HS-27A (cell line): ENCODE measurements at places on chromosomes 1 and 21.

- DNase-seq, result no peak
Observed at GRCh38 chr21:35045542-35046262, 3.4 kb downstream of the RUNX1 start.

DNA sequence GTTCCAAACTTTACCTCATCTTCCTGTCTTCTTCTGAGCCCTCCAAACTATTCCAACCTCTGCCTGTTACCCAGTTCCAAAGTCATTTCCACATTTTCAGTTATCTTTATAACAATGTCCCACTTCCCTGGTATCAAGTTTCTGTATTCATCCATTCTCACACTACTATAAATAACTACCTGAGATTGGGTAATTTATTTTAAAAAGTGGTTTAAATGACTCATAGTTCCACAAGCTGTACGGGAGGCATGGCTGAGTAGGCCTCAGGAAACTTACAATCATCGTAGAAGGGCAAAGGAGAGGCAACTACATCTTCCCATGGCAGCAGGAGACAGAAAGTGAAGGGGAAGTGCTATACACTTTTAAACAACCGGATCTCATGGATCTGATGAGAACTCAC lies 428.5 kb upstream of the RGS18 start:
- DNase-seq, result no peak

GRCh38 chr1:229230140-229230892 lies 40.6 kb upstream of the RAB4A start:
- no peak for DNase-seq

DNA sequence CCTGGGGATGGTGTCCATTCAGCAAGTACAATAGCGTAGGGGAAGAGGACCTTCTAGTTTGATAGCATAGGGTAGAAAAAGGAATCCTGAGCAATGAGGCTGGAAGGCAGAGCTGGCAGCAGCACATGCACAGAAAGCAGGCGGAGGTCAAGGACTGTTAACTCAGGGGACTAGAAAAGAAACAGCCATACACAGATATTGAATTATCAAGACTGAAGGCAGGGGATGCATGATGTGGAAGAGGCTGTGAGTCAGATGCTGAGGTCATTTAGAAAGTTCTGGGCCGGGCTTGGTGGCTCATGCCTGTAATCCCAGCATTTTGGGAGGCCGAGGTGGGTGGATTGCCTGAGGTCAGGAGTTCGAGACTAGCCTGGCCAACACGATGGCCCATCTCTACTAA lies 65.6 kb downstream of the OPTC start:
- DNase-seq, result no peak

- no peak for DNase-seq
Observed at GRCh38 chr1:13790290-13791030, 90.5 kb downstream of the PRDM2 start.

- DNase-seq, result peak; percentile 74
Observed at GRCh38 chr1:47333578-47333921, at the start of gene CMPK1. TSS of gene CMPK1 (plus strand) at chr1:47333790. CDS start at chr1:47333946, 156 bp downstream.

- DNase-seq, result no peak
Observed at GRCh38 chr1:220705782-220706181, 15.6 kb downstream of the C1orf115 start.

- no peak for DNase-seq
Observed at GRCh38 chr21:16037421-16037955, 307.7 kb downstream of the USP25 start.

DNA sequence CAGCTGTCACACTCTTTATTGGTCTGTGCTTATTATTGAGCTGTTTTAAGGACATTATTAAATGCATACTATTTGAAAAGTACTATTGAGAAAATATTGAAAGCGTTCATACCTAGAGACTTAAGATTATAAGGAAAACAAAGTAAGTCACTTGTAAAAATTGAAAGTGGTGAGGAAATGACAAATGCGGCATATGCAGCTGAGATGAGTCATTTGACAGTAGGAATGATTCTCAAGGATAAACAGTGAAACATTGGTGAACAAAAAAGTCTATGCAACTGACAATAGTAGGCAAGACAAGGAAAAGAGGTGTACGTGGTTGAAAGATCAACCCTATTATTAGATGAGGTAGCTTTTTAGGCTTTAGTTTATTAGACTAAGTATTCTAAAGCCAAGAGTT lies 82.6 kb upstream of the MAP10 start:
- DNase-seq, result no peak

- DNase-seq, result peak; percentile 72
Observed at GRCh38 chr1:42765832-42766740, 742 bp downstream of the P3H1 start.

DNA sequence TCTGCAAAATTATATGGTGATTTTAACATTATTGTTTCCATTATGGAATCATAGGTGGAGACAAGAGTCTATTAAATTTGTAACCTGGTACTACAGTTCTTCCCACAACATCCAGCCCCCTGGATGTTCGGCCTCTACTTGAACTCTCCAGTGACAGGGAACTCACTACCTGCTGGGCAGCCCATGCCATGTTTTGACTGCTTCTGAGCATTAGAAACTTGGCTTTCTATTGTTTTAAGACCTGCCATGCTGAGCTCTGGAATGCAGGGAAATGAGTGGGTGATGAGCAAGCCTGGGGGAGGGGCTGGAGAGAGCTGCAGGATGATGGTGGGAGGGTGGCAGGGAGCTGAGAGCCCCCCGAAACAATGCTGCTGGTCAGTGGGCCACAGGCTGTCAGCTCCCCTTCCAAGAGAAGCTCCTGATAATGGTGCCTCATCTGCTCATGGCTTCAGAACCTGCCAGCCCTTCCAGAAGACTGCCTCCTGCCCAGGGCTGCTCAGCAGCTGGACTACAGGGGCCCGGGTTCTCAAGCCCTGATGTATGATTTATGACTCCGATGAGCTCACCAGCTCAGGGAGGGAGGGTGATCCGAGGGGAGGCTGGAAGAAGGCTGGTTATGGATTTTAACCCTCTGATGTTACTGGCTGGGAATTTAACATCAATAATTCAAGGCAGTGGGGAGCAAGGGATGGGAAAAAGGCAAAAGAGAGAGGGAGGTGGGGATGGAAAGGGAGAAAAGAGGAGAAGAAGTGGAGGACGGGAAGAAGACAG lies 205.0 kb downstream of the HIVEP3 start:
- DNase-seq, result peak; percentile 87

DNA sequence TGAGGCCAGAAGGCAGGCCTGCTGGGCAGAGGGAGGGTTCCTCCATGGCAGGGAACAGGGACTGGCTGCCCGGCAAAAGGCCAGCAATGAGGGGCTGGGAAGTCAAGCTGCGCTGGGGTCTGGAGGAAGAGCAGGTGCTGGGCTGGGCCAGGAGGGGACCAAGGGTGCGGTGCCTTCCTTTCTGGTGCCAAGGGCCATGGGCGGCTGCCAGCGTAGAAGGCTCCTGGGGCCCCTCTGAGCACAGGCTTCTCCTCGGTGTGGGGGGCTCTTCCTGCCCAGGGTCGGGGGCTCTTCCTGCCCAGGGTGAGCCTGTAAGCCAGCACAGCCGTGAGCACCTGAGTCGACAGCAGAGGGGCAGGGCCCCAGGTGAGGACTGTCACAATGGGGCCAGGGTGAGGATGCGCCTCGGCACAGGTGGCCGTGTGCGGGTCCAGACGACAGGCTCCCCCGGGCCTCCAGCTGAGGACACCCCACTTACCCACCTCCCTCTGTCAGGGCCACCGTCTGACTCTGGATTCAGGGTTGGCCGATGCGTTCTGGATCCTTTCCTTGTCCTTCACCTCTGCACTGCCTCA lies 10.7 kb upstream of the DNMT3L start:
- DNase-seq, result no peak

DNA sequence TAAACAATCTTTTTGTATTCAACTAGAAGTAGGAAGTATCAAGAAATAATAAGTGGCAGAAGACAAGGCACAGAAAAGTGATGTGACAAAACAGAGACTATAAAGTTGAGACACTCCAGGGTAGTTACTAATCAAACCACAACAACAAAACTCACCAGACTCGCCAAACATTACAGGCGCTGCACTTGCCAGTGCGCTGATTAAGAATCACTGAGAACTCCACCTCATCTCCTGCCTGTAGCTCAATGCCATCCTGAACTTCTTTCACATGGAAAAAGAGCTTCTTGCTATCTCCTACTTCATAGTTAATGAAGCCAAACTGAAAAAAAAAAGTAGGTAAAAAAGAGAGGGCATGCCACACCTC lies 2.8 kb upstream of the NRAS start:
- DNase-seq, result no peak

DNA sequence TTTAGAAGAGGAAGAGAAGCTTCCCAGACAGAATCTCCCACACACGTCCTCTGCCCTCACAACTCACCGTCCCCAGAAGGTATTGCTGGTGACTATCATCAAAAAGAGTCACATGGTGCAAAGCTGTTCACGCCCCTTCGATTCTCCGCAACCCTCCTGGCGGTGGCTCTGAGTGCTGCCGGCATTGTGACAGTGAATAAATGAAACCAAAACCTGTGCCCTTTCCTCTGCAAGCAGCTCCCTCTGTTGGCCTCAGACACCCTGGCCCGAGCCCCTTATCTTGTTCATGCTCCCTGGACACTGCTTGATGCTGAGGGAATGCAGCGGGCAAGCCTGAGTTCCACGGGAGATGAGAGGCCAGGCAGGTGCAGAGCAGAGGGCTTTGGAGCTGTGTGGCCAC lies 510.3 kb downstream of the NPHP4 start:
- no peak for DNase-seq

- no peak for DNase-seq
Observed at GRCh38 chr1:1098681-1099421, 17.0 kb downstream of the C1orf159 start.

- DNase-seq, result no peak
Observed at GRCh38 chr1:117581391-117581943, 24.4 kb upstream of the TENT5C start.

DNA sequence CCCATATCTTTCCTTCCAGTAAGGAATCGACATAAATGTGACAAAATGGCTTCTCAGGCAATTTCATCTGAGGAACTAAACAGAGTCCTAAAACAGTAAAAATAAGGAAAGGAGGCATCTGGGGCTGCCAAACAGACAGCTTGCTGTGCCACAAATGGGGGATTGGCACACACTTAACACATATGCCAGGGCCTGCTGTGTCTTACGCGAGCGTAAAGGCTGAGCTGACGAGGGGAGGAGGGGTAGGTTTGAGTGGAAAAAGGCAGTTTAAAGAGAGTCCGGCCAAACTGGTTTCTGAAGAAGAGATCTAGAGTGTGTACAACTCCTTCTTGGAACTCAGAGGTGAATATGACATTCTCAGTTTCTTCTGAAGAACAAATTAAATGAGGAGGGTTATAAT lies 244.1 kb upstream of the MAP1LC3C start:
- DNase-seq, result no peak

DNA sequence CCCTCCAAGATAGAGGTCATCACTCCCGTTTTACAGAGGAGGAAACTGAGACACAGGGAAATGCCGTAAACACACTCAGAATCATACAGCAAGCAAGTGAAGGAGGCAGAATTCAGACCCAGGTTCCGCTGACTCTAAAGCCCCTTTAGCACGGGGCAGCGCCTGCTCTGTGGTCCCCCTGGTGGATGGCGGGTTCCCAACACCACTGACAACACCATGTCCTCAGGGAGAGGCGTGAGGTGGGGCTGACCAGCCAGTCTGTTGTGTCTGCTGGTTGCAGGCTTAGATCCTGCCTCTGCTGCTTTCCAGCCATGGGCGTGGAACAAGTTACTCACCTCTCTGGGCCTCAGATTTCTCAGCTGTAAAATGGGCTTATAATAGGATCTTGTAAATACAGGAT lies 617.3 kb downstream of the MATN1 start:
- no peak for DNase-seq

DNA sequence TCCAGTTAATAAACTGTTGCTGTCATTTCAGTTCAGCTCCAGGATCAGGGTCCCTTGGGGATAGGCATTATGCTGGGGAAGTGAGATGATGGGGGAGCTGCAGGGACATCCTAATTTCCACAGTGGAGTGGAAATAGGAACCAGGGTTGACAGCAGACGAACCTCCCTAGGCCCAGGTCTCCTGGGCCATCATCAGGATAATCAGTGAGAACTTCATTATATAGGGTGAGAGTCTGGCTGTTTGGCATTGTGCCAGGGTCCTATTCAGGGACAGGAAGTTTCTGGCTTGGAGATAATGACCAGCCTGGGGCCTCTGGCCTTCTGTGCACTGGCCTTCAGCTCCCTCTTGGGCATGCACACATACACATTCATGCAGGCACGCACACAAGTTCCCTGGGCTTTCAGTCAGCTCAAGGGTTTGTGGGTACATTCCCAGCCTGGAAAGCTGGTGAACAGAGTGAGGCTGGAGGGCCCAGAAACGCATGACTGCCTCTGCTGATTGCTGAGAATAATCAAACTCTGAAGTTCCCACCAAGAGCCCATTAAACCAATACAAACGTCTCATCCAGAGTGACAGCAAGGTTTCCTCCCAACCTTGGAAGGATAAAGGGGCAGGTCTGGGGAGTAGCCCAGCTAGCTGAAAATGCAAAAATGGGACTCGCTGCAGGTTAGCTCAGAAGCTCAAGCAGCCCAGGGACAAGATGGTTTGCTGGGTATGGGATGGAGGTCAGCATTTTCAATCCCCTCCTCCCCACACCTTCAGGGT lies 13.9 kb upstream of the LRIG2 start:
- DNase-seq, result no peak

GRCh38 chr1:107250169-107250568 lies 109.3 kb downstream of the NTNG1 start:
- DNase-seq, result no peak

- no peak for DNase-seq
Observed at GRCh38 chr1:227317523-227318015, 723 bp downstream of the CDC42BPA start.

DNA sequence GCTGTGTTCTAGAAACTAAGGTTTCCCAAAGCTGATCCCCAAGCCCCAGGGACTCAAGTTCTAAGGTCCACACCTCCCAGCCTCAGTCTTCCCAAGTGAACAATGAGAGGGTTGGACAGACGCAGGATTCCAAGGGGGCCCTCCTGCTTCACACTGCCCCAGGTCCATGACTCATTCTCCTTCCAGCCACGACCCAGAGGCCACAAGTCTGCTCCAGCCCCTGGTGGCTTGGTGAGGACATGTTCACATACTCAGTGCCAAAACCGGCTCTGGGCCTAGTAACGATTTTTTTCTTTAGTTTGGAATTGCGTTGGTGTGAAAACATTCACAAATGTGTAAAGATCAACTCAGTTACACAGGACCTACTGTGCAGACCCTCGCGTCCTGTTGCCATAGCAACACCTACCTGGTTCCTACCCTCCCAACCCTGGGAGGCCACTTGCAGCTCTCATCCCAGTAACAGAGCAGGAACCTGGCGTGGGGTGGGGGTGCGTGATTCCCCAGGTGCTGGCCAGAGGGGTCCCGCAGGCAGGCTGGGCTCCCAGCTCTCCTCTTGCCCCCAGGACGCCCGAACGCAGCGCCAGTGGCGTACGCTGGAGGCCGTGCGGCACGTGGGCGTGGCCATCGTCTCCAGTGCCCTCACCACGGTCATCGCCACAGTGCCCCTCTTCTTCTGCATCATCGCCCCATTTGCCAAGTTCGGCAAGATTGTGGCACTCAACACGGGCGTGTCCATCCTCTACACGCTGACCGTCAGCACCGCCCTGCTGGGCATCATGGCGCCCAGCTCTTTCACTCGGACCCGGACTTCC lies 57.0 kb downstream of the DISP3 start:
- no peak for DNase-seq

GRCh38 chr1:40658751-40659648 lies 6.5 kb downstream of the RIMS3 start:
- no peak for DNase-seq

GRCh38 chr1:45356186-45356585 lies 15.9 kb upstream of the MUTYH start:
- no peak for DNase-seq

GRCh38 chr1:61056573-61057439 lies 25.6 kb upstream of the NFIA start:
- no peak for DNase-seq

GRCh38 chr1:7826363-7826762 lies 26.5 kb downstream of the UTS2 start:
- no peak for DNase-seq
